ENCODE measurements at places on chromosomes 16 and 17. TPM values are rescaled to one million over a fixed set of nuclear protein-coding genes. Genes with fewer than 3 reads are reported as not detected.

- no peak for DNase-seq
These were observed 42.8 kb downstream of the TNFRSF13B start for GRCh38 chr17:16929035-16929680.

- DNase-seq, result no peak
These were observed 47.2 kb downstream of the YPEL2 start for GRCh38 chr17:59378675-59379074.

DNA sequence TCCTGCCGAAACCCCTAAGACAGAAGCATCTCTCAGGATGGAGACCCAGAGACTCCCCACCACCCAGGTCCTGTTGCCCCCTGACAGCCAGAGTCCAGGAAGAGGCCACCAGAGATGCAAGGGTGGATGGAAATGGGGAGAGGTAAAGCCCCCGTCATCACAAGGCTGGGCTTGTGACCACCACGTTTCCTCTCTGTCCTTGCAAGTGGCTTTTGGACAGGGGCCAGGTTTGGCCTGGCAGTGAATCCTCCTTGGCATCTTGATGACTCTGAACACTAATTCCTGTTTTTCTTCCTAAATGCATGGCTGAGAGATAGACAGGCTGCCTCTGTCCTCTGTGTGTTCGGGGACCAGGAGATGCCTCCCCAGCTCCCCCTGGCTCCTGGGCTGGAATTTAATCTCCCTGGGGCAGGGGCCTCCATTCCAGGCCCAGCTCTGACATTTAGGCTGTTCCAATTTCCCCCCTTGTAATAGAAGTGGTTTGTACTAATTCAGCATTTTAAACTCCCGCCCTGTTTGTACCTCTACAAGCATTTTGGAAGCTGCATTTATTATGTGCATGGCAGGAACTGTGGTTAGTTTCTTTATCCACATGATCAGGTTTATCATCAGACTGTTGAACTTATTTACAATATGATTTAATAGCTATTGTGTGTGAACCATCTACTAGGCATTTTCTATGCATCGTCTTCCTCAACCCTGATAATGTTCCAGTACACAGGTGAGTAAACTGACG lies 116.1 kb upstream of the IRX6 start:
- no peak for DNase-seq

DNA sequence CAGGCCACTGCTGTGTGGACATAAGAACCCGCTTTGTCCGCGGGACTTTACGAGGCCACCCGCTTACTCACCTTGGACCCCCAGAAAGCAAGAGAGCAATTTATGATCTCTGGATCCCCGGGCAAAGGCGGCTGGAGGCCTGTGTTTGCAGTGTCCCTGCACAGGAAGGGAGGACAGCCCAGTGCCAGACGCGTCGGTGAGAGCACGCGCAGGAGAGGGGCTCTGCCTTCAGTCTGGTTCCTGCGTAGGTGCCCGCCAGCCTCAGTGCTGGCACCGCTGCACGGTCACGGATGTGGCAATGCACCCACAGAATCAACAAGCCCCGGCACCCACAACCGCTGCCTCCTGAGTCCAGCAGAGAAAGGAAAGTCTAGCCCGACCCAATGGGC lies 248.4 kb downstream of the C16orf95 start:
- DNase-seq, result no peak

- peak; percentile 94 for DNase-seq
These were observed at the start of the genes CCT6B and ZNF830 for GRCh38 chr17:34961093-34961911. TSS of gene CCT6B (minus strand) at chr17:34961460. CDS start at chr17:34961393, 67 bp downstream. TSS of gene ZNF830 (plus strand) at chr17:34961540. CDS start at chr17:34961567, 27 bp downstream.

DNA sequence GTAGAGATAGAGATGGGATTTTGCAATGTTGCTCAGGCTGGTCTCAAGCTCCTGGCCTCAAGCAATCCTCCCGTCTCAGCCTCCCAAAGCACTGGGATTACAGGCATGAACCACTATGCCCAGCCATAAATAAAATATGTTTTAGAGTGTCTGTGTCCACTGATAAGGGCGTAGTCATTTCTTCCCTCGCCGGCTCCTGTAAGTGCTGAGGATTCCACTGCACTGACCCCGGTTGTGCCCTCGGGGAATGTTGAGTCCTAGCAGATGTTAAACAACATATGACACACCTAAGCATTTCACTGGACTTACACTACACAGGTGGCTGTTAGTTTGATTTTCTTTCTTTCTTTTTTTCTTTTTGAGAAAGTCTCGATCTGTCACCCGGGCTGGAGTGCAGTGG lies 5.6 kb upstream of the SHMT1 start:
- peak; percentile 5 for DNase-seq

DNA sequence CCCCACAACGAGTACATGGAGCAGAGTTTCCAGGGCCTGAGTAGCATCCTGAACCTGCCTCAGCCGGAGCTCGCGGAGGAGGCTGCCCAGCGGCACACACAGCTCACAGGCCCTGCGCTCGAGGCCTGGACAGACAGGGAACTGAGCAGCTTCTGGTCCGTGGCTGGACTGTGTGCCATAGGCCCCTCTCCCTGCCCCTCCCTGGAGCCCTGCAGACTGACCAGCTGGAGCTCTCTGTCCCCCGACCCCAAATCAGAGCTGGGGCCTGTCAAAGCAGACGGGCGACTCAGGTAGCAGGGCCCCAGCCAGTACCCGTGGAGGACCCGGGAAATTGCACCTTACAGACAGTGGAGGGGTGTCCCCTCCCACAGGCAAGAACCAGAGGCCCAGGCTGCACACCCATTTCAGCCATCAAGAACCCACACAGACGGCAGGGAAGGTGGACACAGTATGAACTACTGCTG lies 13.0 kb downstream of the MRPL27 start:
- peak; percentile 13 for DNase-seq

- DNase-seq, result no peak
These were observed 191.9 kb downstream of the MRTFB start for GRCh38 chr16:14263011-14263410.

GRCh38 chr17:32206861-32207260 lies 58.8 kb upstream of the RHBDL3 start:
- no peak for DNase-seq

GRCh38 chr16:79601931-79602627 lies 1.5 kb upstream of the MAF start:
- DNase-seq, result peak; percentile 77

GRCh38 chr16:70395345-70395901 lies 43.5 kb downstream of the ST3GAL2 start:
- peak; percentile 94 for DNase-seq

- peak; percentile 20 for DNase-seq
These were observed at the start of gene ACAP1 for GRCh38 chr17:7336240-7337175. TSS of gene ACAP1 (plus strand) at chr17:7336529. CDS start at chr17:7336735, 206 bp downstream.

DNA sequence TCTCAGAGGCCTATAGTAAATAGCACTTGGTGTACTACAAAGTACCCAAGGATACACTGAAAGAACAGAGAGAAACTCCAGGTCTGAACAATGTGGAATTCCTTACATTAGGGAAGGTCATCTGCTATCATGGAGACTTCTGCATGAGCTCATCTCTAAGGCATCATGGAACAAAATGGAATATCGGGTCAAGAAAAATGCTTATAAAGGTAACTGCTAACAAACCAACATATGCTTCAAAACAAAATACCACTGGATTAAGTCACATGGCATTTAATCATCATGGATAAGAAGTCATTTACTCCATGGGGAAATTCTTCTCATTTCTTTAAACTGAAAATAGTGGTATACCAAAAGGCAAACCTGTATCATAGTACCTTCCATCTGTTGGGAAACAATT lies 34.2 kb downstream of the TXNDC11 start:
- DNase-seq, result no peak

DNA sequence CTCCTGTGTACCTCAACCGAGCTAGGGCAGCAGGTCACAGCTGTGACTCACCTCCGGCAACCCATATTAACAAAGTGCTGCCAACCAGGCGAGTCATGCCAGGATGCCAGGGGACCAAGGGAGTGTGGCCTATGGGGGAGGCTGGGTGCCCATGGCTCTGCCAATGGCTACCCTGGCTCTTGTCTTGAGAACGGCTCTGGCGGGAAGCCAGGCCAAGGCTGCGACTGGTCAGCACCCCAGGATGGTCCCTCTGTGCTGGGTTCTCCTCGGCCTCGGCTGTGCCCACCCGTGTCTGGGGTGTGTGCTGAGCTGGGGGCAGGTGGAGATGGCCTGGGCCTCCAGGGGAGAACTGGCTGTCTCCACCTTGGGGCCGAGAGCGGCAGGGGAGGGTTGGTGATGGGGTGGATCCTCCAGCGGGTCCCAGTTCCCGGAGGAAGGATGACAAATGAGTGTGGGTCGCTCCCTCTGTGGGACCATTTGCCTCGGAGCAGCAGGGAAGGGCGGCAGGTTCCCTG lies 75.8 kb downstream of the MRC2 start:
- DNase-seq, result no peak

GRCh38 chr17:64775701-64776570 lies 113.8 kb upstream of the SMURF2 start:
- no peak for DNase-seq

DNA sequence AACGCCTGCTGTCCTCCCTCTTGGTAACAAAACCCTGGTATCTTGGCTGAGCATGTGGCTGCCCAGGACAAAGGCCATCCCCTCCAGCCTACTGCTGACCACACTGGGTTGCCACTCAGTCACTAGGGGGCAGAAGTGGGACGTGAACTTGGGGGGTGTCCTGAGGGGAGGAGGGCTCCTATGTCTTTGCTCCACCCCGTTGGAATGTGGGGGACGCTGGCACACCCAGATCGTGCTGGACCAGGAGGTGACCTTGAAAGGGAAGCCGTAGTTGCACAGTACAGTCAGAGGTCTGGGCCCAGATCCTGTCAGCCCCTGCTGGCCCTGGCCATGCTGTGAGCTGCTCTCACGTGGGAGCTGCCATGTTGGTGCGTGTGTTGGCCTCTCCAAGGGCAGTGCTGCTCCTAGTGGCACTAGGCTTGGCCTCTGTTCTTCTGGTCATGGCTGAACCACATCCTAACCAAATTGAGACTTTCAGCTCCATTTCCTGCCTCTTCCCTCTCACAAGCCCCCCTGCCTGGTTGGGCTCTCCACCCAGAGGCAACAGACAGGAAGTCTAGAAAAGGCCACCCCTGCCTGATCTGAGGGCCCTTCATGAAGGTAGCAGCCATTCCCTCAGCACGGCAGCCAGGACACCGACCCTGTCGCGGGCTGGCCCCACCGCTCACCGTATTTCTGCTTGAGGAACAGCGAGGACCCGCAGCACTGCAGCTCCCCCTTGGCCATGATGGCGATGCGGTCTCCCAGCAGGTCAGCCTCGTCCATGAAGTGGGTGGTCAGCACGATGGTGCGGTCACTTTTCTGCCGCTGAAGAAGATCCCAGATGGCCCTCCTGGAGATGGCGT lies 29.0 kb upstream of the RNPS1 start:
- peak; percentile 69 for DNase-seq

- peak; percentile 43 for DNase-seq
These were observed 23.5 kb downstream of the SRCAP start for GRCh38 chr16:30722443-30722842.

DNA sequence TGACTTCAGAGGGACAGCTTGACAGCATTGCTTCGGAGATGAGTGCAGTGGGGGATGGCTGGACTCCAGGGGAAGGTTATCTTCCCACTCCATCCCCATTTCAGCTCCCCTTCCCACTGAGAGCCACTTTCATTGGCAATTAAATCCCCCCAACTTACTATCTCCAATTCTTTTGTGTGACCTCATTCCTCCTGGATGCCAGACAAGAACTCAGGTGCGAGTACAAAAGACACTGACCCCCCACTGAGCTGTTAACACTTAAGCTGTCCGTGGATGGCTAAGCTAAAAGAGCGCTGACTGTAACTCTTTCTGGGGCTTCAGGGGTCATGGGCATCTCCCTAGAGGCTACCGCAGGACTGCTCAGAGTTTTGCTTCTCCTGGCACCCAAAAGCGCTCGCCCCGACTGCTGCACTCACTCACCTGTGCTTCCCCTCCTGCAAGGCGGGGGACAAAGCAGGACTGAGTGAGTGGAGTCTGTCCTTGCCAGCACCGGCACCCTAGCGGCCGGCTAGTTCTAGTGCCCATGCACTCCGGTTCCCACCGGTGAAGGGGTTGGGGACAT lies 44.8 kb upstream of the FBXO47 start:
- DNase-seq, result no peak

- no peak for DNase-seq
These were observed 242.8 kb upstream of the PSMD7 start for GRCh38 chr16:74053826-74054225.

Gene MPP2
- 1.1 TPM for total RNA-seq

Gene CD19
- not detected for total RNA-seq

Gene STAC2
- total RNA-seq, result not detected

Gene DDX19B
- total RNA-seq, result 13.1 TPM

Gene ASGR1
- total RNA-seq, result 0.47 TPM

Gene SHISA9
- 0.93 TPM for total RNA-seq

Gene SLFN5
- total RNA-seq, result 7.5 TPM

Gene MFSD11
- total RNA-seq, result 11.2 TPM

Gene MYL11
- total RNA-seq, result 0.24 TPM

Gene SPNS3
- 0.19 TPM for total RNA-seq

Gene NHERF1
- total RNA-seq, result 78.5 TPM

Measured in pancreas (tissue), 10 donors.